ENCODE measurements at places on chromosomes 4 and X.

GRCh38 chr4:15240764-15241163 lies 187.1 kb upstream of the C1QTNF7 start:
- DNase-seq: no peak

GRCh38 chr4:21726255-21726815 lies 222.2 kb downstream of the KCNIP4 start:
- DNase-seq: no peak

GRCh38 chrX:109739625-109740432 lies 6.8 kb upstream of the ACSL4 start:
- DNase-seq: no peak

GRCh38 chrX:7330971-7331746 lies 183.2 kb upstream of the PUDP start:
- peak; percentile 94 for DNase-seq

GRCh38 chrX:138756234-138756633 lies 44.7 kb upstream of the FGF13 start:
- peak; percentile 27 for DNase-seq

- no peak for DNase-seq
Observed at GRCh38 chr4:115950806-115951205, 837.4 kb upstream of the NDST4 start.

- DNase-seq: no peak
Observed at GRCh38 chrX:84258708-84259107, 70.7 kb upstream of the RPS6KA6 start.

DNA sequence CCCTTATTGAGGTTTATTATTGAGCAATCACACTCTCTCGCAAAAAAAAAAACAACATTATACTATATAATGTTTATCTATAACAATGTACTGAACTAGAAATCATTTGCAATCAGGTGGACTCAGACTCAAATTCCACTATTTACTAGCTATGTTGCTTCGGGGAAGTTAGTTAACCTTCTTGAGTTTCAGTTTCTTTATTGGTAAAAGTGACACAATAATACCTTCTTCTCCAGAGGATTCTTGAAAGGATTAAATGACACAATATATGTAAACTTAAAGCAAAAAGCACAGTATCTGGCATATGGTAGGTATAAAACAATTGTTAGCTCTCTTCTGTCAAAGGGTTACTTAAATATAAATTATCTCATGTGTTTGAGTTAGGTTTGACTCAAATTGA lies 31.5 kb upstream of the HDAC8 start:
- no peak for DNase-seq

- DNase-seq: no peak
Observed at GRCh38 chr4:89303177-89303576, 4.4 kb downstream of the GPRIN3 start.

DNA sequence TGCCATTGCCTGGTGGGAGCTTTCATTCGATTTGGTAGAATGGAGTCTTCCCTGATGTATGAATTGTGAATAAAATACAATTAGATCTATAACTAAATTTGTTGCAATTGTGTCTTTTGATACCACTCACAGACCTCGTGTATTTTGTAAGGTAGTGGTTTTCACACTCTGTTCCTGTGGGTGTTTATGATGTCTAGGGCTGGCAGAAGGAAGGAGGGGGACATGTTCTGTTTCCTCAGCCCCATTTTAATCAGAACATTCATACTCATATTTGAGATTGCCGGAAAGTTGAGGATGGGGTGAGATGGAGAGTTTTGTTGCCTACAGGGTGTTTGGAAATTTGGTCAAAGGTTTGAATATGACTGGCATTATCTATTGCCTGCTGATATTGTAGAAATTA lies 42.9 kb downstream of the PTTG2 start:
- DNase-seq: no peak

GRCh38 chrX:1661922-1662221 lies 47.0 kb downstream of the ASMT start:
- DNase-seq: no peak

DNA sequence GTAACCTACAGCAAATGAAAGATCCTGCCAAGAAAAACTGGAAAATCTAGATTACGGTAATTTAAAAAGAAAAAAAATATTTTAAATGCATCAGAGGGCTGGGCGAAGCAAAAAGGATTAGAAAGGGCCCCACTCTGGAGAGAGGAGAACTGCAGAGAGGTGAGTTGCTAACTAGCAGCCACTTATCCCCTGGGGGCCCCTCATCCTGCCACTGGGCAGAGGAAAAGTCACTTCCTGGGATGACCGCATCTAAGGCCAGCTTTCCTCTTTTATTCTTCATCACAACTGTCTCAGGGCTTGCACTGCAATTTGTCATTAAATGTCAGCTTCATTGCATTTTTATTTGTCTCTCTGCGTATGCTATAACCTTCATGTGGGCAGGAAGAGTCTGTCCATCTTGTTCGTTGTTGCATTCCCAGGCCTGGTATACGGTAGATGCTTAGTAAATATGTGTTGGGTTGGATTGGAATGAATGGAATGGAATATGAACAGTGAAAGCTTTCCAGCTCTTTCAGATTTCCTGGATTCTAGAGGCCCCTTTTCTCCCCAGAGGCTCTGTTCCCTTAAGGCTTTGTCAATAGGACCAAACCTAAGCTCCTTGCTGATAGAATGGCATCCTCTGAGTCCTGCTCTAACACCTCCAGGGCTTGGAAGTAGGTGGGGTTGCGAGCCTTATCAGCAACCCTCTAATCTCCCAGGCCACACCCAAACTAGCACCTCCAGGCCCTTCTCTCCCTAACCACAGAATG lies 58.9 kb downstream of the TLR10 start:
- no peak for DNase-seq

DNA sequence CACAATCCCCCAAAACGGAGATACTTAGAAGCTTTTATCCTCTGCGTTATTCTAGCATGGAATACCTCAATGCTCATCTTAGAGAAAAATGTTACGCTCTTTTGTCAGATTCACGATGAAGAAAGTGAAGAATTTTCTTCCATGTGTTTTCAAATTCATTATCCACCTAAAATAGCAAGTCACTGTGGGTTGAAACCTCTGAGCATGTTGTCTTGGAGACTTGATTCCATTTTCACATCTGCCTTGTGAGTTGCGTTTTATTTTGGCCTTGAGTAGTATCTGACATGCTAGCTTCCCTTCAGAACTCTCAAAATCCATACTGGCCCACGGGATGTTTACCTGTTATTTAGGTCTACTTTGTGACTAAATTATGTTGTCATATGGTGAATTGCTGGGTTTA lies 66.3 kb downstream of the C4orf46 start:
- DNase-seq: no peak

GRCh38 chr4:176579226-176579625 lies 213.5 kb downstream of the VEGFC start:
- DNase-seq: no peak

GRCh38 chr4:117455088-117455487 lies 369.7 kb upstream of the TRAM1L1 start:
- DNase-seq: no peak

DNA sequence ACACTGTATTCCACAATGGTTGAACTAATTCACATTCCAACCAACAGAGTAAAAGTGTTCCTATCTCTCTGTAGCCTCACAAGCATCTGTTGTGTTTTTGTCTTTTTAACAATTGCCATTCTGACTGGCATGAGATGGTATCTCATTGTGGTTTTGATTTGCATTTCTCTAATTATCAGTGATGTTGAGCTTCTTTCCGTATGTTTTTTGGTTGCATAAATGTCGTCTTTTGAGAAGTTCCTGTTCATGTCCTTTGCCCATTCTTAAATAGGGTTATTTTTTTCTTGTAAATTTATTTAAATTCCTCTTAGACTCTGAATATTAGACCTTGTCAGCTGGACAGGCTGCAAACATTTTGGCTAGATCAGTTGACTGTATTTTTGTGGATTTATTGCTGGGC lies 78.2 kb downstream of the VSIG4 start:
- DNase-seq: no peak

GRCh38 chrX:17932781-17933180 lies 71.7 kb upstream of the RAI2 start:
- no peak for DNase-seq

GRCh38 chr4:175229154-175229553 lies 311.0 kb downstream of the ADAM29 start:
- DNase-seq: no peak

- no peak for DNase-seq
Observed at GRCh38 chrX:30900227-30900626, 11.2 kb upstream of the TAB3 start.

- DNase-seq: peak; percentile 86
Observed at GRCh38 chr4:129342819-129343408, 247.0 kb downstream of the C4orf33 start.

- DNase-seq: no peak
Observed at GRCh38 chrX:46575586-46575985, 2.0 kb downstream of the CHST7 start.

DNA sequence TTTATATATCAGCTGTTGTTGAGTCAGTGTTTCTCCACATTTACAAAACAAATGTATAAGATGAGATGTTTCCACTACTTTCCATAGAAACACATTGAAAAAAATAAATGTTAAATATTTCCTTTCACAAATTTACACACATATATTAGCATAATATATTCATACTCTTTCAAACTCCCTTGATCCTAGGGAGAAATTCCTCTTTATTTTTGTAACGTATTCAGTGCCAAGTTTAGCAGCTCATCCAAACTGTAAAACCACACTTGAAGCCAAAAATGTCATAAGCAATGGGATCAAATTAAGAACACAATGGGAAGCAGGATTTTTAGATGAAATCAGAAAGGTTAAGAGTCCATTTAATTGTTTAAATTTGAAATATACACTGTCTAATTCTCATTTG lies 381.1 kb upstream of the MAD2L1 start:
- DNase-seq: no peak

GRCh38 chrX:49627086-49627777 lies 28.4 kb downstream of the GAGE1 start:
- DNase-seq: no peak

- DNase-seq: no peak
Observed at GRCh38 chr4:155734065-155734464, 24.8 kb upstream of the GUCY1B1 start.

- no peak for DNase-seq
Observed at GRCh38 chr4:21092531-21092930, 392.3 kb downstream of the PACRGL start.

DNA sequence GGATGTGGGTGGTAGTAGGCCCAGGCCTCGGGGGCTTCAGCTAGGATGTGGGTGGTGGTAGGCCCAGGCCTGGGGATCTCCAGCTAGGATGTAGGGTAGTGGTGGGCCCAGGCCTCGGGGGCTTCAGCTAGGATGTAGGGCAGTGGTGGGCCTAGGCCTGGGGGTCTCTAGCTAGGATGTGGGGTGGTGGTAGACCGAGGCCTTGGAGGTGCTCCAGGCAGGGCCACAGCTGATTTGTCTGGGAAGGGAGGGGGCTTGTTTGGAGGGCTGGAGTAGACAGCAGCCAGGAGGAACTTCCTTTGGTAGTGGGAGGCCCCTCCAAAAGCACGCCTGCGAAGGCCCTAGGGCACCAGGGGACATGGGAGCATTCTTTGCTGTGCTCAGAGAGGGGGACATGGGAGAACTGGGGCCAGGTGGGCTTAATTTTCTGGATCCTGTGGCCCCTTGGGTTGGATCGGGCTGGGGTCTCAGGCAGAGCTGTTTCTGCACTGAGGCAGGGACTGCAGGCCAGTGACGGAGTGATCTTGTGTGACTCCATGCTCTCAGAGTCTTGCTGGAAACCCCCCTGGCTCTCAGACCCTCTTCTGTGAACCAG lies 3.3 kb upstream of the SPON2 start:
- DNase-seq: no peak

- DNase-seq: no peak
Observed at GRCh38 chrX:154401918-154402621, 3.9 kb downstream of the RPL10 start.
